Fibroblast of mammary gland (primary cell): ENCODE measurements at places on chromosomes 2 and 18.
A peak's percentile ranks its signal among the peaks of the same experiment; 100 is the strongest.

DNA sequence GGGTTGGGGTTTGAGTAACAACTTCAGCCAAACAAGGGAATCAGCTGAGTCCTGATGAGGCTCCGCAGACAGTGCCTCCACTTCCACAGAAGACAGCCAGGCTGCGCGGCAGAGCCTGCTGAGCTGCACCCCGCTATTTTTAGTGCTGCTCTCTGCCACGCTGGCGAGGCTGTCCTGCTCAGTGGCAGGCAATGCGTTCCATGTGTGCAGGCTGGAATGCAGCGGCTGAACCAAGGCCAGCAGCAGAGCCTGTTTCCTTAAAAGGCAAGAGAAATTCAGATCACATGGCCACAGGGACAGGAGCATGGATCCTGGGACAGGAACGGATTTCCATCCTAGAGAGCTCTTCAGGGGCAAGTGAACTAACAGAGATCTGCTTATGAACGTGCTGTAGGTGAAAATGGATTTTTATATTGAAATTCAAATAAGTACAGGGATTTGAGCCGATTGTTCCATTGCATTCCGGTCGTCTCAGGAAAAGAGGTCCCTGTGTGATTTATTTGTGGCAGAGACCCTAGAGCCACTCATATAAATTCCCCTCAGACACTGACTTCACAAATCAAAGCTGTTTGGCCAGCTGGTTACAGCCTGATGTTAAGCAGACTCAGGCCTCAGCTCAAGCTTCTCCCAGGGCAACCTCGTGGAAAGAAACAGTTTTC, 98.7 kb downstream of the COL6A3 start:
- DNase-seq, result peak; percentile 93

DNA sequence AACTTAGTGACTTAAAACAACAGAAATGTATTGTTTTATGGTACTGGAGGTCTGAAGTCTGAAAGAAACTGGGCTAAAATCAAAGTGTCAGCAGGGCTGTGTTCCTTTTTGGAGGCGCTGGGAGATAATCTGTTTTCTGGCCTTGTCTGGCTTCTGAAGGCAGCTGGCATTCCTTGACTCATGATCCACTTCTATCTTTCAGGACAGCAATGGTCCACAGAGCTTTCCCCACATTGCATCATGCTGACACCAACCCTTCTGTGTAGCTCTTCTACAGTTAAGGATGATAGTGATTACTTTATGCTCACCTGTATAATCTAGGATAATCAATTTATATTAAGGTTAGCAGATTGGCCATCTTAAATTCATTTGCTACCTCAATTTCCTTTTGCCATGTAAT, 392.1 kb downstream of the TDRD15 start:
- no peak for DNase-seq

DNA sequence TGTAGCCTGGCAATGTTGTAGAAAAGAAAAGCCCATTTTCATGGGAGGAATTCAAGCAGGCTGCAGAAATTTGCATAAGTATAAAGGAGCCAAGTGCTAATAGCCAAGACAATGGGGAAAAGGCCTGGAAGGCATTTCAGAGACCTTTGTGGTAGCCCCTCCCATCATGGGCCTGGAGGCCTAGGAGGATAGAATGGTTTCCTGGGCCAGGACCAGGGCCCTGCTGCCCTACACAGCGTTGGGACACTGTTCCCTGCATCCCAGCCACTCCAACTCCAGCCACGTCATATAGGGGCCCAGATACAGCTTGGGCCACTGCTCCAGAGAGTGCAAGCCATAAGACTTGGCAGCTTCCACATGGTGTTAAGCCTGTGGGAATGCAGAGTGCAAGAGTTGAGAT, 8.1 kb upstream of the ZNF24 start:
- no peak for DNase-seq

DNA sequence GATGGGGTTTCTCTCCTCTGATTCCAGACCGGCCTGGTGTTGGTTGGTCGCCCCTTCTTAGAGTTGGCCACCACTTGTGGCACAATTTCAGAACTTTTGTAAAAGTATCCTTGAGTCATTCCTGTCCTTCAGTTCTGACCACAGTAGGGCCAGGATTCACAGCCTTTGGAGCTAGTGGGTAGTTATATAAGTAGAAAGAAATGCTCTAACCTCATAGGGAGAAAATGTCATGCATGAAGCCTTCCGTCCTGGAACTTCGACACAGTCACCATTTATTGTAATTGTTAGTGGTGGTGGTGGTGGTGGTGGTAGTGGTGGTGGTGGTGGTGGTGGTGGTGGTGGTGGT, 65.4 kb downstream of the EPAS1 start:
- peak; percentile 7 for DNase-seq

DNA sequence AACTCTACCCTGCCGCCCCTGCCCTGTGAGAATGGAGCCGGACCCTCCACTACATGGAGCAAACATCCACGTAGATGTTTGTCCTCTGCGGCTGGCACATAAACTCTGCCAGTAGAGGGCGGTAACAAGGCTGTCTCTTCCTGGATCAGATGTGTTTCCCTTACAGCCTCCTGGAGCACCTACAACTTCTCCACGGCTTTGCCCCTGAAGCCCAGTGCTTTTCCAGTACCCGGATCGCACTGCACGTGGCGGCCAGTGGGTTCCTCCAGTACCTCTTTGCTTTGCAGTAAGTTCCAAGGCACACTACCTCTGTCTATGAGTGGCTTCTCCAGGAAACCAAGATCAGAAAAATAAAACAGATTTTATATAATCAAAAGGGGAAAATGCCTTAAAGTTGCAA, 651.3 kb downstream of the DCDC2C start:
- DNase-seq, result no peak

DNA sequence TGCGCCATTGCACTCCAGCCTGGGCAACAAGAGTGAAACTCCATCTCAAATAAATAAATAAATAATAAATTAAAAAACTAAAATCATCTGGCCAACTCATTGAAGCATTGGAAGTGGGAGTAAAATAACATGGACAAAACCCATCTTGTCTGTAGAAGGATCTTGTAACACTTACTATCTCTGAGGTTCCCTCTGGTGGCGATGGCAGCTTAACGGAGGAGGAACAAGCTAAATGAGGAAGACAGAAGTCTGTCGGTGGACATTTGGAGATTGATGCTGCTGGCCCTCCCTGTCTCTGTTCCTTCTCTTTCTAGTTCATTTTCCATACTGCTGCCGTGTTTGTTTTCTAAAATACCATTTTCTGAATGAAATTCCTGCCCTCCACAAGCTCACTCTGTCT, 43.4 kb downstream of the ZCCHC2 start:
- peak; percentile 36 for DNase-seq

- DNase-seq, result no peak
These were observed 4.9 kb upstream of the TMEM200C start for GRCh38 chr18:5900262-5900661.

GRCh38 chr2:125037135-125037653, 1012.1 kb downstream of the CNTNAP5 start:
- no peak for DNase-seq

DNA sequence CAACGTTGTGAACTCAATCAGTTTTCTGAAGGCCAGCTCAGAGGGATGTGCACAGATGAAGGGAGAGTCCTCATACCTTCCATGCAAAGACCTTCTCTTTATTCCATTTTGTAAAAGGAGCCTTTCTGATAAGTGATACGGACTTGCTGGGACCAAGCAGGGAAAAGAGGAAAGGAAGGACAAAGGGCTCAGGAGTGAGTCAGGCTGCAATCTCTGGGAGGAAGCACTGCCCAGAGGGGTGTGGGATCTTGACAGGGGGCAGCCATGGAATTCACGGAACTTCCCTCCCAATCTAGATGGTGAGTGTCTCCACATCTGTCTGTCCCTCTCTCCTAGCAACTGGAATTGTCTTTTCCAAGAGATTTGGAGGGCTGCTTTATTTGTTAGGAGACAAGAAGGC, 281.4 kb upstream of the CELF4 start:
- no peak for DNase-seq

GRCh38 chr2:64699712-64700111, 46.0 kb upstream of the SERTAD2 start:
- no peak for DNase-seq

GRCh38 chr2:40095000-40095399, 315.9 kb upstream of the THUMPD2 start:
- DNase-seq, result peak; percentile 86

GRCh38 chr2:39304200-39304599, 60.4 kb upstream of the CDKL4 start:
- peak; percentile 10 for DNase-seq

GRCh38 chr2:156511803-156512202, 75.6 kb downstream of the GPD2 start:
- no peak for DNase-seq

- no peak for DNase-seq
These were observed 97.3 kb upstream of the GCFC2 start for GRCh38 chr2:75807992-75808391.

DNA sequence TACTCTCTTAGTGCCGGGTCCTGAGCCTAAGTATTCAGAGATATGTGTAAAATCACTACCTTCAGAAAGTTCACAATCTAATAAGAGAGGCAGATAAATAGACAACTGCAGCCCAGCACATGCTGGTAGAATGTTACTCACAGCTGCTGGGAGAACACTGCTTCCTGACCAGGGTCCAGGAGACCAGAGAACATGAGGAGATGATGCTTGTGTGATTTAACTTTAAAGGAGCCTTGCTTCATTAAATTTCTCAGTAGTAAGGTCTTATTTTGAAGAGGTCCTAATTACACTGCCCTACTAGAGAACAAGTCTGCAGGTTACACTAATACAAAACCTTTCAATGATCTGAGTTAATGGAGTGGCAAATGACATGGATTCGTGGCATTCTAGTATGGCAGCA, 209.9 kb upstream of the TRIB2 start:
- DNase-seq, result peak; percentile 22

GRCh38 chr2:67840460-67841068, 222.2 kb downstream of the C1D start:
- DNase-seq, result peak; percentile 78

- DNase-seq, result peak; percentile 8
These were observed 58.2 kb downstream of the KDM3A start for GRCh38 chr2:86499326-86499725.

GRCh38 chr2:158753641-158754611, 41.2 kb upstream of the DAPL1 start:
- peak; percentile 78 for DNase-seq

DNA sequence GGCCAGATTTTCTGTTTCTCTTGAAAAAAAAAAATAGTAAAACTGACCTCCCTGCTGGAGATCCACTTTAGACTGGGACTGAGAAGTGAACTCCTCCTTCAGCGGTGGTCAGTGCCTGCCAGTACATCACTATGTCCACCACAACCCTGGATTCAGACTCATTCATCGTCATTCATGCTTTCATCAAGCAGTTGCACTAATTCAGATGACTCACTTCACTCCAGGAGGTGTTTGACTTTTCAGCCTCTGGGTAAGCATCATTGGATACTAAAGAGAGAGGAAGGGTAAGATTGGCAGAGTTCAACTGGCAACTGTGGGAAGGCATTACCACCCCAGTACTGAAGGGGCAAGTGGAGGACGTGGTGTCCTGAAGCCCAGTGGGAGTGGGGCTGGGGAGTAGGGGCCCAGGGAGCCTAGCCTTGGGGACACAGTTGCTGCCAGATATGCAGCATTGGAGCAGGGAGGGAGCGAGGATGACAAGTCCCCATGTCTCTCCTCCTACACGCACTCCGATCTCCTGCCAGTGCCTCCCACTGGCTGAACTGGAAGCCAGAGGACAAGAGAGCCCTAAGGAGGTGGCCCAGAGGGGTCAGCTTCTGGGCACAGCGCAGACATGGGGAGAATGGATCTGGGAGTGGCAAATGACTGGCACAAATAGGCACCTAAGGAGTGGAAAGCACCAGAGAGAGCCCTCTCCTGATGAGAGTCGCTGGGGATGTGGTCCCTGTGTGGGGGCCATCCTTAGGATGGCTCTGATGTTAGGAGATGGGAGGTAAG, 111.1 kb downstream of the TGFA start:
- peak; percentile 7 for DNase-seq

- DNase-seq, result no peak
These were observed 549.9 kb downstream of the CBLN2 start for GRCh38 chr18:71994273-71994672.

DNA sequence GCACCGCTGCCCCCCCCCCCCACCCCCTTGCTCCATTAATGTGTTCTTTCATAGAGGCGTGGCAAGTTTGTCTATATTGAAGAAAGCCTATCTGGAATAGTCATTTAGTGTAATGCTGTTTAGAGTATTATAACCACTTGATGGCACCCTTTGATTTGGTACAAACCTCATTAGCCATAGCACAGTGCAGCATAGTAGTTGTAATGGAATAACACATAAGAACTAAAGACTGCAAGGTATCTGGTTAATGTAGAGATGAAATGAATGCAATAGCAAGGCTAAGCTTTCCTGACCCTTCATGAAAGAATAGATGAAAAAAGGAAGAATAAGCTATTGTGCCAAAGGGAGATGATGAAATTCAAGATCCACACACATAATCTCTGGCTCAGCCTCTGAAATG, 81.9 kb downstream of the EHBP1 start:
- peak; percentile 55 for DNase-seq
